ENCODE measurements at places on chromosomes 13 and 19.
A peak's percentile ranks its signal among the peaks of the same experiment; 100 is the strongest.

DNA sequence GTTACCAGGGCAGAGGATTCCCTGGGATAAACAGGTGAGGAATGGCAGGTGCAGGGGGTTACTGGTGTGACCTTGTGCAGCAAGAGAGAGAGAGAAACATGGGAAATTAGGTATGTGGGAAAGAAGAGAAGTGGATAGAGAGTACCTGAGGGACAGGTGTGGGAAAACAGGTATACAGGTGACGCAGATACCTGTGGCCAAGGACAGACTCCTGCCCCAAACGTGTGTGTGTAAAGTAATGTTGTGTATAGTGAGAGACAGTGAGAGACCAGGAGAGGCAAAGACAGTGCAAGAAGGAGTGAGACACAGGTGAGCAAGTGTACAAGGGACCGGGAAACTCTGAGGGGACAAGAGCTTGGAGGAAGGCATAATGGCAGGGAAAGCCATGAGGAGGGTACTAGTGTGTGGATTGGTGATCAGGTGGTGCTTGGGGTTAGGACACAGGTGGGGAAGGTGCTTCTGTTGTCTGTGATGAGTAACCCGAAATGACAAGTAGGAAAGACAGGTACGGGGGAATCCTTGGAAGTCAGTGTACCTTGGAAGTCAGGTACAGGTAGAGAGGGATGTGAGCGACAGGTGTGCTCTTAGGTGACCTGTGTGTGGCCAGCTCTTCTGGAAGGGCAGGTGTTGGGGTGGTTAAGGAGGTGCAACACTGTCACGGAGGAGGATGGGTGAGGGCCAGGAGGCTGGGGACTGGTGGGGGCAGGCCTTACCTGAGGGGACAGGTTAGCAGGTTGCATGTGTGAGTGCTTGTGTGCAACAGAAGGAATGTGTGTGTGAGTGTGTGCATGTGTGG, 2.8 kb downstream of the ERFL start:
- no peak for DNase-seq

DNA sequence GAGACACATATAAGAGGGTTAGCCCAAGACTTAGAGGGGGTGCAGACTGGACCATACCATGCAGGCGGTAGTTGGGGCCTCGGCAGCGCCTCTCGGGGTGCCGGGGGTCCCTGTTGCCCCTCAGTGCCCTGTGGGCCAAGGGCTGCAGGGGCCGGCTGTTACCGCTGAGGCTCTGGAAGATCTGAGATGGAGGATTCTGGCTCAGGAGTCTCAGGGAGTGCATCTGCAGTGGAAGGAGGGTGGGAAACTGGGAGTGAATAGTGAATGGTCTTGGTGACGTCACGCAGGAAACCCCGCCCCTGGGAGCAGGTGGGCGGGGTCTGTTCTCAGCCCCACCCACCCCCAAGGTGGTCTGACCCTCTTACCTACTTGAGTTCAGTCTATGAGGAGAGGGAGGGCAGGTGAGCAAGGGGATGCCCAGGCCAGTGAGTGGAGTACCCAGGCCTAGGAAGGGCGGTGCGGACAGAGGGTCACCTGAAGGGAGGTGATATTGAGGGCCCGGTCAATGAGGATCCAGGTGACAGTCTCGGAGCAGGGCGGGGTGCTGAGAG, 1.7 kb upstream of the DBP start:
- DNase-seq, result peak; percentile 38

DNA sequence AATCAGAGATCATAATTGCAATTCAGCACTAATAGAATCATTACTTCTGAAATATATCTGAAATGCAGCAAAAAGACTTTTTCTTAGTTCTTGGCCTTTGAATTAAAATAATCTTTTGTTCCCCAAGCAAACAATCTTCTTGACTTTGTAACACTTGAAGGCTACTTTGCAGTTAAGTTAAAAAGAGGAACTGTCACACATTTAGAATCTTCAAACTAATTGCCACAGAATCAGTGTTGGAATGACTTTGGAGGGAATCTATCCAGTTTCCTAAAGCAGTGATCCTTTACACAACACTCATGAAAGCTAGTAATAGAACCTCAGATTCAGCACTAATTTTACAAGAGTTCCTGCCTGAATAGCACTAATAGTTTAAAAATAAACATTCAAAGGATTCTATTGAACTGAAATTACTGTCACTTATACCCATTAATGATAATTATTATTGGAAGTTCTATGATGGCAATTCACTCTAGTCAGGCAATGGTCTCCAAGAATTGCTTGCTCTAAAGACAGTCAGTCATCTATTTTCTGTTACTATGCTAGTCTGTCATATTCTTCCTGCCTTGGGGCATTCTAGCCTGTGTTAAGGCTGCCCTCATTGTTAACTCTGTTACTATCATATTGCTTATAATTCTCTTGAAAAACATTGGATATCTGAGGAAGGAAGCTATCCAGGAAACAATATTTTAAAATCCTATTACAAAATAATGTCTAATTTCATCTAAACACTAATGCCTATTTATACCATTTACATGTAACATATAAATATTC, 362.4 kb downstream of the DIAPH3 start:
- no peak for DNase-seq

DNA sequence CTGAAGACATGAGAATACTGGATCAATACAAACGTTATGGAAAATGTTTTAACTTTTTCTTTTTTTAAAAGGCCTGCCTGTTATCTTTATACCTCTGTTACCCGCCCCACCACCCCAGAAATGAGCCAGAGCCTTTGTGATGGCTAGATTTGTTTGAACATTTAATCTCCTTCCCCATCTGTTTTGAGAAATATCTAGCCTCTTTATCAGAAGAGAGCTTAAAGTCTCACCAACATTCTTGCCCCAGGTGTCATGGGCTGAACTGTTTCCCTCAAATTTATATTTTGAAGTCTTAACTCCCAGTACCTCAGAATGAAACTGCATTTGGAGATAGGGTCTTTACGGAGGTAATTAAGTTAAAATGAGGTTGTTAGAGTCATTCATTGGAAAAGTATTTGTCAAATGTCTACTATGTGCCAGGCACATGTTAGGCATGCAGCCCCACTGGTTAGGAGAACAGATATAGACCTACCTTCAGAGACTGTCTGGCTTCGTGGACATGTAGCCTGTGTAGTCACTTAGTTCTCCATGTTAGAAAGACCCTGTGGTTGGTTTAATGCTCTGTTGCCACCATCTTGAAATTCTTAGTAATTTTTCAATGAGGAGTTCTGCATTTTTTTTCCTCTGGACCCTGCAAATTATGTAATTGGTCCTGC, 6.3 kb upstream of the RB1 start:
- DNase-seq, result no peak

DNA sequence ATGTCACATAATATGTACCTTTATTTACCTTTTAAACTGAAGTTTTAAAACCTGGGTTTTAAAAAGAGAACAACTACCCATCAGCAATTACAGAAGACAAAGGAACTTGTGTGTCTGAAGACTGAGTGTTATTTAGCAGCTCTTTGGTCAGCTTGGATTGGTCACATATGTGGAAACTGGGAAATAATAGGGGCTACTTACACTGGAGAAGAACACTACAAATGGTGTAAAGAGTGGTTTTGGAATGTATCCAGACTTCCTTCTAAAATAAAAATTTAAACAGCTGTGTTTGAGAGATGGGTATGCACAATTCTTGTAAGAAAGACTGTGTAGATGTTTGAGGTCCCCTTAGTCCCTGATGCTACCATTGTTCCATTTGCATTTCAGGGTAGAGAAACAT, 13.3 kb downstream of the TNFRSF19 start:
- no peak for DNase-seq

DNA sequence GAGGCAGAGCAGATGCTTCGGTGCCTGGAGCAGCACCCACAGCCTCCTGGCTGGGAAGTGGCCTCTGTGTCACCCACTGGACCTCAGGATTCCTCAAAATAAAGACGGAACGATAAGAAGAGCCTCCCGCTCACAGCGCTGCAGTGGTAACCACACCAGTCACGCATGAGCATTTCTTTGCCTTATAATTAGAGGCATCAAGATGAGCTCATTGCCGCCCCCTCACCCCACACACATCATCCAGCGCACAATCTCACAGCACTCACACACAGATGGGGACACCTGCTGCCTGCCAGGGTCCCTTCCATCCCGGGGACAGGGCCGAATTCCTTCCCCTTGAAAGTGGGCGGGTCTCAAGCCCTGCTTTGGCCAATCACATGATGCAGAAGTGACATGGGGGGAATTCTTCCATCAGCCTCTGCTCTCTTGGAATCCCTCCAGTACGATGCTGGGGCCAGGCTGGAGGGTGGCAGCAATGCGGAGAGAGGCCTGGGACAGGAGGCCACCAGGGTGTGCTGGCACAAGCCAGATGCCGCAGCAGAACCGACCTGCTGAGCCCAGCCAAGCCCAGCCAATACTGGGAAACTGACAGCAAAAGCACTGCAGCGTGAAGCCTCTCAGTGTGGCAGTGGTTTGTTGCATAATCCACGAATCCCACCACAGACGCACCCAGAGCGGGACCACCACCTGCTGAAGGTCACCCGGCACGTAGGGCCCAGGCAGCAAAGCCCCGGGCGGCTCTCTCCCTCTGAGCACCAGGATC, 16.0 kb downstream of the PIP5K1C start:
- DNase-seq, result no peak

DNA sequence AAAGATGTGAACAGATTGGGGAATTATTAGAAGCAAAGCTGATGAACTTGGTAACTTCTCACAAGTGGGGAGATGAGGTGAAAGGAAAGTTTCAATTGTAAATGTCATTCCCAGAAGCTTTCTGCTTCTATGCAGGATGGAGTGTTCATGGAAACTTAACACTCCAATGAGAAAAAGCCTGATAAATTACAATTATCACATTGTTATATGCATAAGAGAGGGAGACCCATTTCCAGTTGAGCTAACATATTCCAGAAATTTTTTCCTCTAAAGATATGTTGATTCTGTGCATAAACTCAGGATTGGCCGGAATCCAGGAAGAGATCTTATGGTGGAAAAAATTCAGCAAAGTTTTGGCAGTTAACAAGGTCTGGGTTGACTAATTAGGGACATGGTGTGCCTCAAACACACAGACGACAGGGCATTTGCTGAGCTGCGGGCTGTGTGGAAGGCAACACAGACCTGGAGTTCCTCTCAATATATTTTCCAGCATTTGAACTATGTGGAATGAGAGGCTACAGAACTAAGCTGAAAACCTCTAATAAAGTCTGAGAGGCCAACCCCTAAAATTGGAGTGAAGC, 64.9 kb upstream of the FGF14 start:
- DNase-seq, result no peak

DNA sequence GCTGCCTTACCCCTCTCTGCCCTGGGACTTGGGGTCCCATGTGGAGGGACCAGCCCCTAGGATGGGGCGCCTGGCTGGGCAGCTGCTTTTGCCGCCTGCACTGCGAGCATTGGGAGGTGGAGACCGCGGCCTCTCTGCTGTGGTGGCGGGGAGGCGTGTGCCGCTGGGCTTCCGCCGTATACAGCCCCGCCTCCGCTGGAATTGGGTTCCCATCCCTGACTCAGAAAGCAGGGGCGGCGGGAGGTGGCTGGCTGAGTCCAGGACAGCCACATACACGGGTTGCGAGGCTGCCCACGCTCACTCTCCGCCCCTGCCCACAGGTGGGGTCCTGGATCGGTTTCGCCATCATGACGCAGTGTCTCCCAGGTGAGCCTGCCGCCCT, 6.6 kb downstream of the NDUFB7 start:
- DNase-seq, result no peak

DNA sequence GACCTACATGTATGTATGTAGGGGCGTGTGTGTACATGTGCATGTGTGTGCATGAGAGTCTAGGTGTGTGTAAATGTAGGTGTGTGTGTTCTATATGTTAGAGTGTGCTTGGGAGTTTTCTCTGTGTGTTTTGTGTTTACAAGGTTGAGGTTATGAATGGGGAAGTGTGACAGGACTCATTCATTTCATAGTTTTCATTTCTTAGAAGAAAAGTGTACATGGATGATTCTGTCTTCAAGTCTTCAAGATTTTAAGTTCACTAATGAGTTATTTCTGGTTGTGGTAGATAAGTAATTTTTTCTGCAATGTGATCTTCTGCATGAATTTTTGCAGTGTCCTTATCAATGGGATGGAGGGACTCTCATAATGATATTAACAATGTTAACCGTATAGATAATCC, 118.2 kb upstream of the SLC10A2 start:
- DNase-seq, result no peak

DNA sequence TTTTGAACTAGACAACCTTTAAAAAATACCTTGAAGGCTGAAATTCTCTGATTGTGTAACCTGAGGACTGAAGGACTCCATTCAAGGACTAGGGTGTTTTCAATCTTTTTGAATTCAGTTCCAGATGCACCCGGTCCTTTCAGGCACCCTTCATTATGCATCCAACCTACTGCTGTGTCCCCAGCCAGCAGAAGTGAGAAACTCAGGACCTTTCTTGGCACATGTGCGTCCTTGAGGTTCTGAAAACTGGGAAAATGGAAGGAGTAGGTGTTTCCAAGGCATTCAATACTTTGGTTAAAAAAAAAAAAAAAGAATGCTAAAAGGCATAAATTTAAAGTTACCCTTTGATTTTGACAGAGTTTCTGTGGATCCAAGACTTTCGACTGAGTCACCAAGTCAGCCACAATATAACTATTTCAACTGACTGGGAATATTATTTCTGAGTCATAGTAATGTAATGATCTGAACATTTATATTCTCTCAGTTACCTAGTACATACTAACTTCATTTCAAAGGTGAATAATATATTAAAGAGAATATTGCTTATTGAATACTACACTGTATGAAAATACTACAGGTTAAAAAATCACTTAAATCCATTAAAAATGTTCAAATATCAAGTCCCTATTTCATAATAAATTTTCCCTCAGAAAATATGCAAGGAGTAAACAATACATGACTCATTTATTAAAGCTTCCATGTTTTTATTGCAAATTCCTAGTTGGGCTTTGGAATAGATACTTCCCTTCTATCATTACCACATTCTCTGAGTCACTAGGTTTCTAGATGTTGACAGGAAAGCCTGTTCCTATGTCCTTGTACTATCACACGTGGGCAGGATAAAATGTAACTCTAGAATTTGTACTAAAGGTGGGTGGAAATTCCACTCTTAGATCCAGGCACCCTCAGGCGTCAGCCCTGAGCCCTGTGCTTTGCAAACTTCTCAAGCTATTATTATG, 2.4 kb upstream of the ITGBL1 start:
- DNase-seq, result no peak

GRCh38 chr13:33285420-33286124, at the start of gene STARD13:
Gene STARD13 (minus strand): TSS chr13:33285755. CDS start chr13:33285638, 117 bp downstream.
- DNase-seq, result peak; percentile 11

GRCh38 chr19:28289295-28290063, 923.5 kb downstream of the UQCRFS1 start:
- peak; percentile 87 for DNase-seq

DNA sequence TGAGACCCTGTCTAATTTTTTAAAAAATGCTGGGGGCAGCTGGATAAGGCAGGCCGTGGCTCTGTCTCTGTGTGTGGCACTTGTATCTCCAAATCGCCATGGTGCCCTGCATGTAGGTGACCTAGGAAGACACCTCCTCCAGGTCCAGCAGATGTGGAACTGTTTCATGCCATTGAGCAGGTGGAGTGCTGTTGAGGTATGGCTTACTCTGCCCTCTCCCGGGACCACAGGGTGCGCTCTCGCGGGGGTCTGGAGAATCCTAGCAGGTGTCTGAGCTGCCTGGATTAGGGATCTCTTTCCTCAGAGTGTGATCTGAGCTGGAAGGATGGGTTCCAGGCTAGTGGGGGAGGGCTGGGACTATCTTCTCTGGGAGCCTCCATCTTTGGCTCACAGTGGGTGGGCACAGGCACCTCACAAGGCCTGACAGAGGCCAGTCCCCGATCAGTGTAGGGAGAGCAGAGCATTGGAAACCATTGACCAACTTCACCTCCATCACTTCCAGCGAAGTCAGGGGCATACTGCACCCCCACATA, 67.7 kb upstream of the TM9SF2 start:
- DNase-seq, result no peak
